ENCODE measurements at places on chromosomes 1 and 21.

DNA sequence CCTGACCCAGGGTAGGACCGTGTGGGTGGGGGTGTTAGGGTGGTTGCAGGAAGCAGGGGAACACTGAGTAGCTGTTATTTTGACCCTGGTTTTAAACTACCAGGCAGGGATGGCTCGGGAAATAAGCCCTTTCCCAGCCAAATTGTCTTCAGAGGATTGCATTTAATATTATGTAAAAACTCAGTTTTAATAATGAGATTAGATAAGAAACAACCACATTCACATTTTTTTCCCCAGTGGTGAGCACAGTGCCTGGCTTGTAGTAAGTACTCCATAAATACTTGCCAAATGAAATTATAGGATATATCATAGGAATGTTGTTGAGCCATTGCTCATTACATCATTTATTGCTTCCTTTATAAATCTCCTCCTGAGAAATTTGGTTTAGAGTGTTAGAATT is 3.1 kb upstream of the ACP6 start:
- DNase-seq, result no peak

- DNase-seq, result no peak
Measured at GRCh38 chr1:166969074-166969677, 6.2 kb downstream of the ILDR2 start.

- peak; percentile 59 for DNase-seq
Measured at GRCh38 chr1:12456979-12457378, 161.0 kb downstream of the DHRS3 start.

- no peak for DNase-seq
Measured at GRCh38 chr1:5907966-5908365, 84.3 kb downstream of the NPHP4 start.

- no peak for DNase-seq
Measured at GRCh38 chr21:37415939-37416338, 49.4 kb downstream of the DYRK1A start.

DNA sequence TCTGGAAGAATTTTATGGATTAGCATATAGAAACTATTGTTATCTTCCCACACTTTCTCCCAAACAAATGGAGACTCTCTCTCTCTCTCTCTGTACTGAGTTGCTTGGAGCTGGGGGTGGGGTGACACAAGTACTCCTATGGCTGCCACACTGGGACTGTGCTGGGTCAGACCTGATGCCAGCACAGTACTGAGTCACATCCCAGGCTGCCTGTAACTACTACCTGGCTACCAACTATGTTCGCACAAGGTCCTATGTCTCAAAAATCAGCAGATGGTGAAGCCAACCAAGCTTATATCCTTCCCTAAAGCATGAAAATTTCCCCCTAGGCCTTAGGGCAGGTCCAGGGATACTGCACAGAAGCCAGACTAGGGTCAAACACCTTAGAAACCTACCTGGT is 66.6 kb downstream of the FAF1 start:
- DNase-seq, result no peak

- no peak for DNase-seq
Measured at GRCh38 chr21:43865540-43866259, 677 bp downstream of the AGPAT3 start.

- DNase-seq, result peak; percentile 9
Measured at GRCh38 chr1:151720554-151720953, 768 bp upstream of the RIIAD1 start.

GRCh38 chr1:62325681-62326080 is 6.4 kb upstream of the KANK4 start:
- no peak for DNase-seq

- DNase-seq, result peak; percentile 52
Measured at GRCh38 chr1:223724376-223724775, 12.0 kb downstream of the CAPN2 start.

GRCh38 chr1:50929376-50929958 is 30.6 kb downstream of the FAF1 start:
- DNase-seq, result peak; percentile 39

DNA sequence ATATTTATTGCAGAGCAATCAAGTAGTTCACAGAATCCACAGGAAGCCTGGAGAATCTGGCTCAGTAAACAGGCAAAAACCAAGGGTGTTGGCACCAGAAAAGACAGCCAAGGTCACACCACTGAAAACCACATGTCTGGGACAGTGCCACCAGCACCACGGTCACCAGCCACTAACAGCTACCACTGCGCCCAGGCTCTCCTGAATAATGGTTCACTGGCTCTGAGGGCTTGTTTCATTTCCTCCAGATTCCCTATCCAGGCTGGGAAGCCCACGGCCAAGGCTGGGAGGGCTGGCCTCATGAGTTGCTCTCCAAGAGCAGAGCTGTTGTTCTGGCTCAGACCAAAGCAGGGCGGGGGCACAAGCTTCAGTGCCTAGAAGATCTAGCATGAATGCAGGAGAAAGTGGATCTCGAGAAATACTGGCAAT is 54.5 kb upstream of the PTGFRN start:
- no peak for DNase-seq

- no peak for DNase-seq
Measured at GRCh38 chr1:15008783-15009729, 144.5 kb upstream of the TMEM51 start.

GRCh38 chr1:55684131-55684650 is 469.0 kb upstream of the USP24 start:
- no peak for DNase-seq

DNA sequence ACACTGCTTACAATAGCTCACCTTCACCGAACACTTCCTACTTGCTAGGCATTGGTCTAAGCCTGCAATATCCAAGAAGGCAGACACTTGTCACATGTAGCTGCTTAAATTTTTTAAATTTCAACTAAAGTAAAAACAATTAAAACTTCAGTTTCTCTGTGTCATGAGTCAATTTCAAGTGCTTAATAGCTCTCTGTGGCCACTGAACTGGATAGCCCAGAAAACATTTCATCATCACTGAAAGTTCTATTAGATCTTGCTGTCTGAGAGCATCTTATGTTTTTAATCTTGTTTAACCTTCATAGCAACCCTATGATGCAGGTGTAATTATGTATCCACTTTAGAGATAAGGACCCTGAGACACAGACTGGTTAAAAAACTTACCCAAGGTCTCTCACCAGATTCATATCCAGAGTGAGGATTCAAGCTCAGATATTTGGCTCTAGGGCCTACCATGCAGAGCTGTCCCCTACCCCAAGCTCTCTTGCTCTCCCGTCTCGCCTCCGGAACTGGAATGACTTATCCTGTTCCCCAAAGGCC is 2.6 kb upstream of the FCRL6 start:
- DNase-seq, result no peak

- DNase-seq, result no peak
Measured at GRCh38 chr21:31260790-31261189, 83.3 kb downstream of the TIAM1 start.

- DNase-seq, result peak; percentile 97
Measured at GRCh38 chr21:34835526-34835925, 166.7 kb downstream of the CLIC6 start.

- DNase-seq, result no peak
Measured at GRCh38 chr1:64425521-64425920, 44.4 kb upstream of the CACHD1 start.

- DNase-seq, result no peak
Measured at GRCh38 chr1:70779571-70779970, 268.0 kb downstream of the PTGER3 start.

DNA sequence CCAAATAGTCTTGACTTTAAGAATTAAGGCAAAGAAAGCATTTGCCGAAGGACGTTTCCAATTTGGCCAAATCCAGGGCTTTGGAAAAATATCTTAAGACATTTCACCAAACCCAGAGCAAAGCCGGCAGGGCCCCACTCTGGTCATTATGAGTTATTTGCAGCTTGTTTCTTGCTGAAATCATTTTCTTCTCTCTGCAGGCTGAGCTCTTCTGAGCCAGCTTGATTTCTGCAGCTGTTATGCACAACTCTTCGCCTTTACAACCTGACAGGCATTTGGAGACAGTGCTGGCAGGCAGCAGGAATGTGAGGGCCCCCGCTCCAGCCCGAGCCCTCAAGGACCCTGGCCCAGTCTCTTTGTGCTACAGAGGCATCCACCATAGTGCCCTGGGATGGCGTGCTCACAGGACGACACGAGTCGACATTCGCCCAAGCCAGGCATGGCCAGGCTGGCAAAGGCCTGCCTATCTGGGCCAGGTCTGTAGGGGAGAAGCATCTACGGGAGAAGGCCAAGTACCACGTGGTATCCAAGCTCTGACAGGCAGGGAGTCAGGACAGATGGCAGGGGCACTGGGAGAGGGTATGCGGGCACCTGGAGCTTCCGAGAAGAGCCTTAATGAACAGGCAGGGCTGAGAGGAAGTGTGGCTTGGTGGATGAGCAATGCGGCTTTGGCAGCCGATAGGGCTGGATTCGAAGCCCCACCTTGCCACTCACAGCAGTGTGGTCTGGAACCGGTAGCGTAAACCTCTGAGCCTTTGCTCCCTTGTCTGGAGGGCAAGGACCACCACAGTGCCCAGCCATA is 32.3 kb downstream of the SYF2 start:
- DNase-seq, result no peak

DNA sequence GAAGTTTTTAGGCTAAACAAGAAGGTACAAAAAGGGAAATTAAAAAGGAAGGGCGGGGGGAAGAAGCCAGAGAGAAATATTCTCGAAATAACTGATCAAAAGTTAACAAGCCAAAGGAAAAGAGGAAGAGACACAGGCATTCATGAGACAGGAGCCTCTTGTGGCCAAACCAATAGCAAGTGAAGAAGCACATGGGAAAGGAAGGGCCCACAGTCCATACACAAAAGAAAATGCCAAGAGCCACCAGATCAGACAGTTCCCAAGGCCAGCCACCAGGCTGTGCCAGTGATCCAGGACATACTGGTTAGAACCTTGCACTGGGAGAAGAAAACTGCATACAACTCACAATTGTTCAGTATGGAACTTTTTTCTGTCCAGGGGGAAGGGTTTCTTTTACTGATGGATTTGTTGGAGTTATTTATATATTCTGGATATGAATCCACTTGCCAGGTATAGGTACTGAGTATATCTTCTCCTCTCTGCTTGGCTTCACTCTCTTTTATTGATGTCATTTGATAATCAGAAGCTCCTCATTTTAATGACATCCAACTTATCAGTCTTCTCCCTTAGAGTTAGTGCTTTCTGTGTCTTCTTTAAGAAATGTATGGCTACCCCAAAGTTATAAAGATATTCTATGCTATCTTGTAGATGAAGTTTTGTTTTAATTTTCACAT is 76.8 kb downstream of the CD46 start:
- peak; percentile 89 for DNase-seq

GRCh38 chr1:20493839-20494608 is 8.0 kb upstream of the CAMK2N1 start:
- DNase-seq, result peak; percentile 83

GRCh38 chr1:156384007-156384406 is 15.0 kb downstream of the RHBG start:
- no peak for DNase-seq

DNA sequence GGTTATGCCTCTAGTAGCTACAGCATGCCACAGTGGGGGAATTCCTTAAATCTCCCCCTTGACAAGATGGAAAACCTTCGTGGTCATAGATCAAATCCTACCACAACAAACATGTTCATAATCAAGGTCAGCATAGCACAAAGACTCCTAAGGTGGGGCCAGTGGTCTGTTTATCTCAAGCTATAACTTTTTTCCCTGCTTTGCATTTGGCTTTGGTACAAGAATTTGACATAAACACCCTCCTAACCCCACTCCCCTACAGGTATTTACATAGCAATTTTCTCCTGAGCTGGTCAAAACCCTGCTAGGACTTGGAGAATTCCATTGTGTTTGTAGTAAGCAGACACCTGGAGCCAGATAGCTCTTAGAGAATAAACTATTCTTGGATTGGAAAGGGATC is 58.5 kb downstream of the HIVEP3 start:
- no peak for DNase-seq

DNA sequence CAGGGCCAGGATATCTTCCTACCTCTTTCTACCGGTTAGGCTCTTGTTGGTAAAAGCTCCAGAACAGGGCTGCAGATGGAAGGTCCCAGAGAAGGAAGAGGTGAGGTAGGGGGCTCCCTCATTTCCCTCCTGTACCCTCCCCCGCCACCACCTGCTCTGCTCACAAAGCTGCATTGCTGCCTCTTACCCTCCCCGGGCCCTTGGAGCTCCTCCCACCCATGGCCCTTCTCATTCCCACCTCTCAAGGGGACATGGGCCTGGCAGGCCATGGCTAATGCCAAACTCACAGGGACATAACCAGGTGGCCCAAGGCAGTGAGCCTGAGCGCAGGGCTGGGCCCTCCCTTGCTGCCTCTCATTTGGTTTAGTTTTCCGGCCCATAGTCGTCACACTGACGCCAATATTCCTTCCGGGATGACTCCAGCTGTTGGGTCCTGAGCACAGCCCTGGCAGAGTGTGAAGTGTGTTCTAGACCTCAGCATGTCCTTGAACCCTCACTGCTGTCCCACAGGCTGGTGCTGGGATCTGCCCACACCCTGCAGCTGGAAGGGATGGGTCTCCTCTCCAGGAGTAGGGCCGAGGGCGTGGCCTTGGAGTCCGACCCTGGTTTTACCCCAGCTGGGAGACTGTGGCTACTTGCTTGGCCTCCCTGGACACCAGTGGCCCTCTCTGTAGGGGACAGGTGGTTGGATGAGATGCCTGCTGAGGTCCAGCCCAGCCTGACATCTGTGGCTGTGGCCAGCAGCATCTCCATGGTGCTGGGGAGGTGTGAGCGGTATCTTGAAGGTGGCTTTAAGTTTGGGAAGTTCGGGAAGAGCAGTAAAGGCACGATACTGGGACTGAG is 104.6 kb downstream of the ARHGEF10L start:
- DNase-seq, result no peak

GRCh38 chr1:58031416-58031815 is 515.1 kb downstream of the OMA1 start:
- DNase-seq, result no peak

DNA sequence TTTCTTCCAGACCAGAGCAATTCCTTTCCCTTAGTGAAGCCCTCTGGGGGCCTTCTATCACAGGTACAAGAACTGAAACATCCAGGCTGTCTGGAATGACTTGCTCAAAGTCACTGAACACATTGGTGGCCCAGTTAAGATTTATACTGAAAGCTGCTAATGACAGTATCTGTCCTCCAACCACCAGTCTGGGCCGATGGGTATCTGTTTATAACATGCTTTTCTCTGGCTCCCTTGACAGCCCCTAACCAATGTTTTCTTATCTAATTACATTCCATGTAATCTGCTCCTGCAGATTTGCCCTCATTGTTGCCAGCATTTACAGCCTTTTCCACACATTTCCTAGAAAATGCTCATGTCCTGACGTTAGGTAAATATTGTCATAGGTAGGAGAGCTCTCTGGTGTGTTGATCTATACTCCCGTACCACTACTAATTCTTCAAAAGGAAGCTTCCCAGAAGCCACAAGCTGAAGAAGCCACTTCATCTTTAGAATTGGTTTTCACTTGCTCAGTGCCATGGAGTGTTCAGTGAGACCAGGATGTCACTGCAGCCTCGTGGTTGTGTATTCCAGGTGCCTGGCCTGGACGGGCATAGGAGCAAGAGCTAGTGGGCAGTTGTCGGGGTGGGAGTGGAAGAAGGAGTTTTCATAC is 163.9 kb downstream of the TSEN15 start:
- no peak for DNase-seq

DNA sequence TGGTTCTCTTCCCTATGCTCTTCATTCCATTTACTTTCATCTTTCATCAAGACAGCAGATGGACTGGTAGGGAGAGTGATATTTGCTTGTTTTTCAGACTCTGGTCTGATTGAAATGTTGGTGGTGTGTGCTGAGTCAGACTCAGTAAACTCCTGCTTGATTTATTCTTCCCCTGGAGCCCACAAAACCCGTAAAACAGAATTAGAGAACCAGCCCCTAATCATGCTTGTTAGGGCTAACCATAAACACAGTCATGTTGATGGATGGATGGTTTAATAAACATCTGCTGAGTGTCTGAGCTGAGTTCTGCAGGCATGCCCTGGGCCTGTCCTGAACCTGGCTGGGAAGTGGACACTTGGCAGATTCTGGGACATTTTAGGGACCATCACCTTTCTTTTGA is 24.8 kb downstream of the NOS1AP start:
- DNase-seq, result no peak
